ENCODE measurements at places on chromosomes 1 and 21.

DNA sequence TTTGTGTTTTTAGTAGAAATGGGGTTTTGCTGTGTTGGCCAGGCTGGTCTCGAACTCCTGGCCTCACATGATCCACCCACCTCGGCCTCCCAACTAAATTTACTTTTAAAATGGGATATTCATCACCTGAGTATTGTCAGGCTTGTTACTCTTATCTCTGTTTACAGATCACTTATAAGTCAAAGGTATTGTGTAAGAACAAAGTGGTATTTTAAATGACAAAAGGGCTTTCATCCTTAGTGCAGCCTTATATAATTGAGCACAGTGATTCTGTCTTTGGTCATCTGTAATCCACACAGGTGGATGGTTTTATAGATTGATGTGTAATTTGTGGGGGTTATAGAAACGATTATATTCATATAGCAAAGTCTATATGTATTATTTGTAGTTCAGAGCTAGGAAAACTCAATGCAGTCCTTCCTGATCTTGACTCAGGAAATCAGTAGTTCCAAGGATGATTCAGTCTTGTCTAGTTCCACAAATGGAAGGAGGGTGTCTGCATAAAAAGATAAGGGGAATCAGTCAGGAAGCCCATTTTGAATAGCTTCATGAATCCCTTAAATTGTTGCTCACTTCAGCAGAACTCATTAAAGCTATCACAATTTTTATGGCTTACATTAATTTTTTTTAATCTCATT is 34.6 kb downstream of the STXBP3 start:
- H3K36me3 ChIP-seq, result peaks cover 72% of the 10 kb centered on the region
- H3K27me3 ChIP-seq, result no peaks in the 10 kb centered on the region
- no peaks in the 10 kb centered on the region for H3K4me1 ChIP-seq
- no peak overlapping the region for H3K27ac ChIP-seq
- DNase-seq, result no peak

- no peaks in the 10 kb centered on the region for H3K27me3 ChIP-seq
- H3K27ac ChIP-seq, result no peak overlapping the region
These were observed 60.5 kb downstream of the MAP3K7CL start for GRCh38 chr21:29190923-29191331.

DNA sequence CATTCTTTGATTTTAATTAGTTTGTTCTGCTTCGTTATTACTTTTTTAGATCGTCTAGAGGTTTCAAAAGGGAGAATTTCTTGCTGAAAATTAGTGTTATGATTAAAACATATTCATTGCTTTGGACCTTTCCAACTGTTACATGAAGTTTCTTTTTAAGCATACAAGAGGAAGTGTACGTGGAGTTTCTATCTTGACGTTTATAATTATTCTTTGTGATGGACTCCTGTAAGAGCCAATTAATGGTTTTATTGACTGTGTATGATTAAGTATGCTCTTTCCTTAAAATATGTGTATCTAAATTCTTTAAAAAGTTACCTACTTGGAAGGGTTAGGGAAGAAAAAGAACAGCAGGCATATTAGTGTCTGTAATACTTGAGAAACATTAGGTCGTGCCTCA is 37.8 kb downstream of the SPEN start:
- no peak overlapping the region for H3K4me3 ChIP-seq
- H3K4me1 ChIP-seq, result peaks cover 29% of the 10 kb centered on the region
- DNase-seq, result no peak
- H3K36me3 ChIP-seq, result peaks cover 45% of the 10 kb centered on the region
- H3K27ac ChIP-seq, result no peak overlapping the region

DNA sequence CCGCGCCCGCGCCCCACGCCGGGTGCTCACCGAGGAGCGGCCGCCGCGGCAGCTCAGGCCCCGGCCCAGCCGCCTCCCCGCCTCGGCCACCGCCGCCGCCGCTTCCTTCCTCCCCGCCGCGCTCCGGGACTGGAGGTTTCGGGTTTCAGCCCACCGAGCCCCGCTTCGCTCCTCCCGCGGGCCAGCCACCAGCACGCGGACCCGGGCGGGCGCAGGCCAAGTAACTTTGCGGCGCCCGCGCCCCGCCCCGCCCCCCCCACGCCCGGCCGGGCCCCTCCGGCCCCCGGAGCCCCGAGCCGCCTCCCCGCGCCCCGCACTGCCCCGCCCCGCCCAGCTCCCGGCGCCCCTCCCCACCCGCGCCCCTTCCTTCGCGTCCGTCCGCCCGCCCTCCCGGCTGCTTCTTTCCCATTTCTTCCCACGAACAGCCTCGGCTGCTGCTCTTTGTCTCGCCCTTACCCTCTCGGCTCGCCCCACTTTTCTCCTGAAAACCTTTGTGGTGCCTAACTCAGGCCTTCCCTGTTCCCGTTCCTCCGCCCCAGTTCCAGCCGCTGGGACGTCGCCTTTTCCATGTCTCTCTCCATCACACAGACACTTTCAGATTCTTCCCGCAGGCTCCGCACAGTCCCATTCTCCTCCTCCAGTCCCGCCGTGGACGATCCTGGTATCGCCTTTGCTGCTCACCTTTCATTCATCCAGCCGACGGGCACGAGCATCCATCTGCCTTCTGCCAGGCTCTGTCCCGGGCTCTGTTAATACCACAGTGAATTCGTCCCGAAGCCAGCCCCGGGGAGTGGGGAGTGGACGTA is at the start of gene GPR161:
TSS of gene GPR161 (minus strand) at position 222 of the 806 bp plus-strand sequence. CDS start 32,080 bp downstream, outside the sequence.
- H3K36me3 ChIP-seq, result no peaks in the 10 kb centered on the region
- DNase-seq, result peak; percentile 29
- peak within 1 kb of the TSS; percentile 85 for H3K4me3 ChIP-seq
- peaks cover 48% of the 10 kb centered on the region for H3K27me3 ChIP-seq

DNA sequence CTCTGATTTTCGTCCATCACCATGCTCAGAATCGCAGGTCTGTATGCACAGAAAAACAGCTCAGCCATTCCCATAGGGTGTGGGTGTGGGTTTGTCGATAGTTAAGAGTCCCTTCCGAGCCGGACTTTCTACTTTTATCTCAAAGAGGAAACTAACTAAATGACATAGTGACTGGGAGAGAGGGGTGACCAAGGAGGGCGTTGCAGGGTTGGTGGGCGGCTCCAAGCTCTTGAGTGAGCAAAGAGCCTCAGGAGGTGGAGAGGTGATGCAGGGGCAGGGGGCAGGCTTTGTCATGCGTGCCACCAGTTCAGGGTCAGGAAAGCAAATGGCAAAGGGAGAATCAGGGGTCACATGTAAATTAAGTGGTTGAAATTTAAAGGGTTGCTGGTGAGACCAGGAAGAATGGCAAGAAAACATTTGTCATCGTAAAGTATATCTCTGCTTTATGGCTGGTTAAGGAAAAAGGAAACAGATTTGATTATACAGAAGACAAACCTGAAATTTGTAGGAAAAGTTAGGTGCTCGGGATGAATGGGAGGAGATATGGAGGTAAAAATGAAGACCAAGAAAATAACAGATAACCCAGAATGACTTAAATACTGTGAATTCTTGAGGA is 249.0 kb downstream of the SETD4 start:
- H3K4me1 ChIP-seq, result no peaks in the 10 kb centered on the region
- H3K36me3 ChIP-seq, result no peaks in the 10 kb centered on the region
- no peak overlapping the region for H3K4me3 ChIP-seq
- no peak for DNase-seq
- H3K27ac ChIP-seq, result no peak overlapping the region
- H3K27me3 ChIP-seq, result peaks cover 16% of the 10 kb centered on the region

DNA sequence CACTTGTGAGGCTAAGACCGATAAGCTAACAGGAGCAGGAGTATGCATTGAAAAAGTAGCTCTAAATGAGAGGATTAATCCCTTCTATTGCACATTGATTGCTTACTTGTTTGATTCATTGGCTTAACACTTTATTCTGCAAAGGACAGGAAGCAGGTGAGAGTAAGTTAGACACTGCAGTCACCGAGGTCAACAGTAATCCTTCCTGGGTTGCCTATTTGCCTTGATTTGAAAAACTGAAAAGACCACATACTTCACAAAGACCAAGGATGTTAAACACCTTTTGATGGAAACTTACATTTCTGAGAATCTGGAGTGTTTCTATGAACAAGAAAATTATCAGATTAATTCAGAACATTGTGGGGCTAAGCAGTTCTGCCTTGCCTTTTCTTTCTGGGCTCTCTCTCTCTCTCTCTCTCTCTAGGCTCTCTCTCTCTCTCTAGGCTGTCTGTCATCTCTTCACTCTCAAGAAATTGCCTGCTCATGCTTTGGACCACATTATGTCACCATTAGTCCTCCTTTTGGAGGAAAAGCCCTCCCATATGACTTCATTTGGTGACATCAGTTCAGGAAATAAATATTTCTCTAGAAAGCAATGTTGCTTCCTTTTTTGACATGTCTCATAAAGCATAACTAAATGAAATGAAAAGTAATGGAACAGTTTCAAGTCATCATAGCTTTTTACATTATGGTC is 103.8 kb downstream of the TNFSF18 start:
- H3K27ac ChIP-seq, result no peak overlapping the region
- H3K36me3 ChIP-seq, result no peaks in the 10 kb centered on the region
- H3K27me3 ChIP-seq, result peaks cover 35% of the 10 kb centered on the region

- H3K27ac ChIP-seq, result no peak overlapping the region
- H3K4me3 ChIP-seq, result no peak overlapping the region
- H3K4me1 ChIP-seq, result no peaks in the 10 kb centered on the region
- no peaks in the 10 kb centered on the region for H3K36me3 ChIP-seq
- no peak for DNase-seq
These were observed 23.3 kb upstream of the CASQ2 start for GRCh38 chr1:115791816-115792215.

- DNase-seq, result no peak
- H3K36me3 ChIP-seq, result no peaks in the 10 kb centered on the region
- no peak overlapping the region for H3K27ac ChIP-seq
These were observed 25.6 kb downstream of the SLC45A1 start for GRCh38 chr1:8343464-8344001.

DNA sequence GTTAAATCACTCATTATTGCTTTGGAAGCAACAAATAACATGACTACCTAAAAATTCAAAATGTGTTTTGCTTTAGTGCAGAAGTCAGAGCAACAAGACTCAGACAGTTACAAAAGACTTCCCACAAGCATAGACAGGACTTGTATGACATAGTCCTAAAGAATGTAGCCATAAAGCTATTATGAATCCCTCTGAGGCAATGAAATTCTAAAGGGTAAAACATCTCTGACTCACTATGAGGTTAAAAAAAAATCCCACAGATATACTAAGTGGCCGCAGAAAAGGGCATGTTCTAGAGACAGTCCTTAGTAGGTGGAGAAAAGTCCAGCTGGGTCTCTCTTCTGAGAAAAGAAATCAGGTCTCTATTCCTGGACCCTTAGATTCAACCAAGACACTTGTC is 4.9 kb downstream of the PRKAB2 start:
- peaks cover 31% of the 10 kb centered on the region for H3K36me3 ChIP-seq
- H3K4me1 ChIP-seq, result peaks cover 28% of the 10 kb centered on the region
- no peak overlapping the region for H3K27ac ChIP-seq

DNA sequence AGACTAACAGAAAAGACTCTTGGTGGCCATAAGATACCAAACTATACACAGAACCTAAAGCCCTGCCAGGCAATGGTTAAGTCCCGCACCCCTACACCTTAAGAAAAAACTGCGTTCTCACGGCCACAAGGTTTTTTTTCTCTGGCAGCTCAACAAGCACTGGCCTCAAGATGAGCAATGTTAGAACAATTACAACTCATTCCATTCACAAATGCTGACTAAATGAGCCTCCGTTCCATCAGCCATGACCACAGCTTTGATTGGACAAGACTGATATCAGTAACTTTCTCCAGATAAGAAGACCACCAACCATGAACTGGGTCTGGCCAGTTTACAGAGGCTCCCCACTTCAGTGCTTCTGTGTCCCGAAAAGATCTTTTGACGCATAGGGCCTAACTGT is 31.9 kb downstream of the SEC16B start:
- no peaks in the 10 kb centered on the region for H3K36me3 ChIP-seq
- H3K27ac ChIP-seq, result no peak overlapping the region
- H3K4me3 ChIP-seq, result no peak overlapping the region
- H3K27me3 ChIP-seq, result no peaks in the 10 kb centered on the region
- DNase-seq, result no peak
- no peaks in the 10 kb centered on the region for H3K4me1 ChIP-seq

DNA sequence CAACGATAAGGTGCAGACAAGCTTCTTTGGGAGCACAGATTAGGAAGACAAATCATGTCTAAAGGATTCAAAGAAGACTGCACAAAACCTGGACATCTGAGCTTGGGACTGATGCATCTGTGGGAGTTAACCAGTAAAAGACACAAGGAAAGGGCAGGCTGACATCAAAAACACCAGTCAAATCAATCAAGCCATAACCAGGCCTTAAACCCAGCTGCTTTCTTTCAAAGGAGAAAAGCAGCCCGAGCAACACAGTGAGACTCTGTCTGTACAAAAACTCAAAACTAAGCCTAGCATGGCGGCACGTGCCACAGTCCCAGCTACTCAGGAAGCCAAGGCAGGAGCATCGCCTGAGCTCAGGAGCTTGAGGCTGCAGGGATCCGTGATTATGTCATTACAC is 411.6 kb downstream of the SMYD3 start:
- no peak overlapping the region for H3K27ac ChIP-seq
- no peak overlapping the region for H3K4me3 ChIP-seq
- no peaks in the 10 kb centered on the region for H3K27me3 ChIP-seq
- DNase-seq, result no peak
- H3K36me3 ChIP-seq, result no peaks in the 10 kb centered on the region

DNA sequence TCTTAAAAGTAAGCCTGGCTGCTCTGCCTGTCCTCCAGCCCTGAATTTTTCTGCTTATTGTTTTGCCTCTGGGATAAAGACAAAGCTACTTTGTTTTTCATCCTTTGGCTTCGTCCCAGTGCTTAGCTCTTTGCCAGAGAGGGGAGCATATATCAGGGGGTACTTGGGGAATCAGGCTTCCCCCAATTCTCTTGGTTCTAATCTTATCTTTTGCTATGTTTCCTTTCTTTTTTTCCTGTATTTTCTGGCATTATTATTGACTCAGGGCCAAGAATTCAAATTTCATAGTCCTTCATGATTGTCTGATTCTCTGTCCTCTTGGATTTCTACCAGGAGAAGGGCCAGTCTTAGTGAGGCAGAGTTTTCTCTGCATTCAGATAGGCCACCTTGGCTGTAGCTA is 51.2 kb downstream of the GIPC2 start:
- no peak for DNase-seq
- peaks cover 12% of the 10 kb centered on the region for H3K27me3 ChIP-seq
- H3K4me1 ChIP-seq, result no peaks in the 10 kb centered on the region
- H3K36me3 ChIP-seq, result no peaks in the 10 kb centered on the region
- no peak overlapping the region for H3K27ac ChIP-seq
- no peak overlapping the region for H3K4me3 ChIP-seq

- H3K27ac ChIP-seq, result no peak overlapping the region
- DNase-seq, result no peak
- H3K4me1 ChIP-seq, result no peaks in the 10 kb centered on the region
- H3K27me3 ChIP-seq, result peaks cover 7% of the 10 kb centered on the region
These were observed 114.2 kb downstream of the SIK1 start for GRCh38 chr21:43312751-43313169.

DNA sequence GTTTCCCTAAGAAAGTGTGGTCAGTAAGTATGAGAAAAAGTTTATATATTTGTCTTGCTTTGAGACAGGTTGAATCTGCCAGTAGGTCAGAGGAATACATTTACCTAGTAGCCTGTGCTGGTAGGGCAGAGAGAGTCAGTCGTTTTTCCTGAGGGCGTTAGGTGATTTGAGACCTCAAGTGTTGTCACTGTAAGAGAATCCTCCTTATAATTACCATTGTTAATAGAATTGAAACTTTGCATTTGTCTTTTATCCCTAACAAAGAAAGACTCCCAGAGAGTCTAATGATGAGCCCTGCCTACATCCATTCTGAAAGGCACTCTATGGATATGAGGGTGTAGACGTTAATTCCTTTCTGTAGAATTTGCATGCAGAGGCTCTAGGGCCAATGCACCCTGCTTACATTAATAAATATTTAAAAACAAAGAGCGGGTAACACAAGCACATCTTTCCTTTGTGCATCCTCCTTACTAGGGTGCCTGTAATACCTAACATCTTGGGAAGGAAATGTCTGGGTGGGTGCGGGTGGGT is 16.4 kb downstream of the PBX1 start:
- H3K27ac ChIP-seq, result no peak overlapping the region
- no peak overlapping the region for H3K4me3 ChIP-seq
- no peaks in the 10 kb centered on the region for H3K27me3 ChIP-seq
- H3K4me1 ChIP-seq, result no peaks in the 10 kb centered on the region
- H3K36me3 ChIP-seq, result no peaks in the 10 kb centered on the region
- DNase-seq, result no peak
